ENCODE measurements at places on chromosomes 16 and 17.

DNA sequence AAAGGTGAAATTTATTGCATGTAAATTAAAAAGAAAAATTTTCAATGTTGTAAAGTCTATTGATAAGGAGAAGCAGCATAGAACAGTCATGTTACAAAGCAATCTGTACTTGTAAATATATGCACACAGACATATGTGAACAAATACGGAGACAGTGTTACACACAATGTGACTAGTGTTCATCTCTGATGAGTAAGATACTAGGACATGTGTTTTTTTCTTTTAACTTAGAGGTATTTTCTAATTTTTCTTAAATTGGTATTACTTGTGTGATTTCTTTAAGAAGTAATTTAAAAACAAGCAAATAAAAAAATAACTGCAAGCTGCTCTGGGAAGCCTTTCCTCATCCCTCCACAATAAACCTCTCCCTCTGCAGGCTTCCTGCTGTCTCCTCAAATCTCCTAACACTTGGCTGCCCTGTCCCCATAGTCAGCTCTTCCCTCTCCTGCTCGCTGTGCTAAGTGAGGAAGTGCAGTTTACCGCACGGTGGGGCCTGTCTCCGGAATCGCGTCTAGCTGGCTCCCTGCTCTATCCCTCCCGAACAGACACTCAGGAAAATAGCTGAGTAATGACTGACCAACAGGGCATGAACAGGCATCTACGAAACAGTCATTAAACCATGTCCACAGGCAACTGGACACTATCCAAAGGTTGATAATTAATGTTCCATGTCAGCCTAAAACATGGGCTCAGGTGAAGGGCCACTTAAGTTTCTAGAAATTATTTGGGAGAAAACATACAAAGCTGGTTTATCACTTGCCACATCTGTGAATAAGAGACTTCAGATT is 35.9 kb downstream of the CMTM4 start:
- DNase-seq, result no peak

DNA sequence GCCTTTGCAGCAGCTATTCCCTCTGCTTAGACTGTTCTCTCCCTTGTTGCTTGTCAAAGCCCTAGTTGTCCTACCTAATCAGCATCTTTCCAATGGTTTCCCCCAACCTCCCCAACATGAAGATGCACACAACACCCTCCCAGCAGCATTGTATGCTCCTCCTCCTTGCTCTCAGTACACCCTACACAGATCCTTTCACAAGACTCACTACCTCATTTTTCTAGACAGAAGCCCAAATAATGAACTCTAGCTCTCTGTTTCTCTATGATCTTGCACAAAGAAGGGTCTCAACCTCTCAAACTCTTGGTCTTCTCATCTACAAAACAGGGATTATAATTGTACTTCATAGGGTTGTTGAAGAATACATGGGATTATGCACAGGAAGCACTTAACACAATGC is 19.4 kb downstream of the PSME3IP1 start:
- DNase-seq, result no peak

DNA sequence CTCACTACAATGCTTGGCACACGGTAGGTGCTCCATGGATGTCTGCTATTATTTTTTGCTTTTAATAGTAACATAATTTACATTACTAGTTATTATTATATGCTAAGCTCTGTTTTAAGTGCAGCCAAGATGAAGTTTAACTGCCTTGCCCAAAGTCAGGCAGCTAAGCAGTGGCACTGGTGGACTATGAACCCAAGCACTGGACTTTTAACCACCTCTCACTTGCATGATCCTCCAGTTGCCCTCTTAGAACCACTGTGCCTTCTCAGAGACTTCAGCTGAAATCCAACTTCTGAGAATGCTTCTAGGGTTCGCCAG is 1.5 kb upstream of the ZNF207 start:
- no peak for DNase-seq

- DNase-seq, result no peak
Measured at GRCh38 chr16:15490123-15490711, 55.8 kb downstream of the BMERB1 start.

Data from stimulated activated CD8-positive, alpha-beta memory T cell treated with anti-CD3 and anti-CD28 coated beads, Interleukin-4, amount 100 ng/mL, for 1 hour (primary cell).